ENCODE measurements at places on chromosomes 7 and 10.
A peak's percentile ranks its signal among the peaks of the same experiment; 100 is the strongest.

DNA sequence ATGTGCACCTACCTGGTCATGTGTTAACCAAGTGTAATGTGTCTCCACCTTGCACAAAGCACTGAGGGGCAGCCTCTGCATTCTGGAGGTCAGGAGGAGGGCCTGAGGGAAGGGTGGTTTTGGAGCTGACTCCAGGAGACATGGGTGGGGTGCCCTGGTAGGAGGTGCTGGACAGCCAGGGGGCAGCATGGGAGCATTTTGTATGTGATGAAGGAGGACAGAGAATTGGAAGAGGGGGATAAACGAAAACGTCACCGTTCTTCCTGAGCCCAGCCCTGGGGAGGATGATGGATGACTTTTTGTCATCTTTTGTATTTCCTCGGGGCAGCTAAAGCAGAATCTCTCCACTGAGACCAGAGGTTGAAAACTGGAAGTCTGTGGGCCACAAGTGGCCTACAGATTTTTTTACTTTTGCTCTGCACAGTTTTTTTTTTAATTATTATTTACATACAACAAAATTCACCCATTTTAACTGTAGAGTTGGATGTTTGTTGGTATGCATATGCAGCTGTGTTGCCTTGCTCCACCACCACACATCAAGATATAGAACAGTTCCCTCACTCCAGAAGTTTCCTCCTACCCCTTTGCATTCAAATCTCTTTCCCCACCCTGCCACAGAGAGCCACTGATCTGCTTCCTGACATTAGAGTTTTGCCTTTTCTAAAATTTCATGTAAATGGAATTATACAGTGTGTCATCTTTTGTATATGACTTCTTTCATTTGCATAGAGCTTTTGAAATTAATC, 242.5 kb downstream of the VTI1A start:
- DNase-seq, result no peak

DNA sequence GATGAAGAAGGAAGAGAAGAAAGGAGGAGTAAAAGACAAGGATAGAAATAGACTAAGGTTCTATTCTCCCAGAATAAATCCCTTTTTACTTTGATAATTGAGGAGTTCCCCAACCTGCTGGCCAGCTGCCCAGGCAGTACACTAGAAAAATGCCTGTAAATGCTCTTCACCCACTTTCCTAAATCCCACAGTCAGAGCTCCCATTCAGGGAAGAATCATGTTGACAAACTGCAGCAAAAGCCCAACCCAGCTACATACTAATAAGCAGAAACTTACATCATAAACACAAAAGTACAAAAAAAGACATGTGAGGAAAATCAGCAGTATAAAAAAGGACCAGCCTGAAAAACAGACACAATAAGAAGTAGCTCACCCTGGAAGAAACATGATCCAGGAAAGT, 15.8 kb upstream of the KDM7A start:
- no peak for DNase-seq

DNA sequence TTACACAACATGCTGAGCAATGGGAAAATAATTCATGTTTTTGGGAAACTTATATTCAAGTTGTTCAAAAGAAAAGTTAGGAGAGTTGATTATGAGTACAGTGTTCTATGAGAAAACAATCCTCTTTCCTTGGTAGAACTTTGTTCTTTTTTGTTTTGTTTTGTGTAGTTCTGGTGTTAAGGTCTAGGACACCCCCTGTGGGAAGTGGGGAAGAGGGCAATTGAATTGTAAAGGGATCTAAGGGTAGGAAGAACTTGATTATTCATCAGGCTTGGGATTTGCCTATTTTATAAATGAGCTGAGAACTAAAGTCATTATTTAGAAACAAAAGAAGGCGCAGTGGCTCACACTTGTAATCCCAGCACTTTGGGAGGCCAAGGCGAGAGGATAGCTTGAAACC, 25.9 kb upstream of the CDK13 start:
- no peak for DNase-seq

DNA sequence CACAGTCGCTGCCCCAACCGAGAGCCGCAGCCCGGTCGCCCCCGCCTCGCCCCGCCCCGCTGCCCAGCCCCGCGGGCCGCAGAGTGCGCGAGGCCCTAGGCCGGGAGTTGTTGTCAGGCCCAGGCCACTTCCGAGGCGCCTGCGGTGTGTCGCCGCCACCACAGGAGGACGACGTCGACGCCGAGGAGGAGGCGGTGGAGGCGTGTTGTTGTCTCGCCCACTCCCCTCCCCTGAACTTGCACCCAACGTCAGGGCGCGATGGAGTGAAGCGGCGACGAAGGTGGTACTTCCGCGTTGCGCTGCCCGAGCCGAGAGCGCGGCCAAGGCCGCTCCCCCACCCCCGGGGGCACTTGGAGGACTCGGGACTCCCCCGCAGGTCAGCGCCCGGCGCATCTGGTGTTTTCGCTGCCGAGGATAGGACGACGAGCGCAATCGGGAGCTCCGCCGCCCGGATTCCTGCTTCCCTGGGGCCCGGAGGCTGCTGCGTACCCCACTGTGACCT, at the start of gene CDK13:
TSS of gene CDK13 (plus strand) at position 286 of the 502 bp plus-strand sequence. CDS start 386 bp downstream, outside the sequence.
- DNase-seq, result peak; percentile 90

DNA sequence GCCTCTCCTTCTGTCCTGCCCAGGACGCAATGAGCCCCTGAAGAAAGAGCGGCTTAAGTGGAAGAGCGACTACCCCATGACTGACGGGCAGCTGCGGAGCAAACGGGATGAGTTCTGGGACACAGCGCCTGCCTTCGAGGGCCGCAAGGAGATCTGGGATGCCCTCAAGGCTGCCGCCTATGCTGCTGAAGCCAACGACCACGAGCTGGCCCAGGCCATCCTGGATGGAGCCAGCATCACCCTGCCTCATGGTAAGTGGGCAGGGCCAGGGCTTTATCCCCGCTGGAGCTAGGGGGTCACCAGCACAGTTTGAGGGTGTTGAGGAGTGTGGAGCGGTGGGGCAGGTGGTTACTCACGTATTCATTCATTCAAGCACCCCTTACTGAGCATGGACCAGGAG, 4.7 kb upstream of the ANKRD2 start:
- no peak for DNase-seq

DNA sequence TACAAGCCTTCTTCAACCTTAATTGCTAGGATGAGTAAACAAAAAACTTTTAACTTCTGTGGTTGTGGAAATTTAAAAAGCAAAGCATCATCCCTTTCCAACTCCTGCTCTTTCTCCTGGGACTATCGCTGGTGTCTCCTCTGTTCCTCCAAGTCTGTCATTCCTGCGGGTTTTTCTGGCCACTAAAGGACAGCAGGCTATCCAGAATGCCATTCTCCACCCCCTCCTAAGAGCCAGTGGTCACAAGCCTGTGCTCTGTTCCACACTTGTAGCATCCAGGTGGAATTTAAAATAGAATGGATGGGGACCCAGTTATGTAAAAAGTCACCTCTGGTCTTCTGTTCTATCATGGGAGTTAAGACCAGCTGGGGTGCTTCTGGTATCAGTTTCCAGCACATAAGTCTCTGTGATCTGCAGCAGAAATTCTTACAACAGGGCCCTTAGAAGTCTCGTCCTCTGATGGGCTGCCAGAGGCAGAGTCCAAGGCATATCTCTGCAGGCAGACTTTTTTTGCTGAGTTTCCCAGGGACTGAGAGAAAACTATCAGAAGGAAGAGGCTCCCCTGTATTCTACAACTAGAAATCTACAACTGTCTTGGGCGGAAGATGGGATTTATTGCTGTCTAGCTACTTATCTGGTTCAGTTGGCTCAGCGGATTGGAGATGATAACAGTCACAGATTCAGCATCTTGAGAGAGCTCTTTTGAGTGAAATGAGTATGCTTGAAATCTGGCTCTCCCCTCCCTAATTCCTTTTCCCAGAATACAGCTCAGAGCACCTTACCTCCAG, 5.1 kb upstream of the WNT16 start:
- no peak for DNase-seq

GRCh38 chr10:49579621-49580020, 30.5 kb upstream of the SLC18A3 start:
- no peak for DNase-seq

DNA sequence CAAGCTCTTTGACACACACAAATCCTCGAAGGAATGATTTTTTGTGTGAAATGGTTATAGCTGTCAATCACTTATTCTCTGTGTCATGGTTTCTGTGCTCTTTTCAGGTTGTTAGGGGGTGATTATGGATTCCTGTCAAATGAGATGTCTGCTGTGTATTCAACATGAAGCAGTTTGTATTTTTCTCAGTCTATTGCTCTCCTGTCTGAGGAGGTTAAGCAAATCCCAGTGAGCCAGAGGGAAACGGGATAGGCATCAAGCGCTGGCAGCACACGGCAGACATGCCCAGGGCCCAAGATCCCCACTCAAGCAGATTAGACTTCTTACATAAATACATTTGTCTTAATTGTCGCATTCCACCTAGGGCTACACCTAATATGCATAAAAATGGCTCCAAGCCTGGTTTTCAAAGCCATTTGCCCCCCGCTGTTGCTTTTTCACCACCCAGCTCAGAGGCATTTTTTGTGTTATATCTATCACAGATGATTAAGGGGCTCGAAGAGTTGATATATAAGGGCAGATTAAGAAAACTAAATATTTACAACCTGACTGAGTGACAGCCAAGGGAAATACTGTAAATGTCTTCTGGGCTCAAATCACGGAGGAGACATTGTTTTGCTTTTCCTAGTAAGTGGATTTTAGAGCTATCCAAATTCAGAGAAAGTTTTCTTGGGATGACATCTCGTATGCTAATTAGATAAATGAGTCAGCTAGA, 192.7 kb upstream of the LRGUK start:
- DNase-seq, result no peak

DNA sequence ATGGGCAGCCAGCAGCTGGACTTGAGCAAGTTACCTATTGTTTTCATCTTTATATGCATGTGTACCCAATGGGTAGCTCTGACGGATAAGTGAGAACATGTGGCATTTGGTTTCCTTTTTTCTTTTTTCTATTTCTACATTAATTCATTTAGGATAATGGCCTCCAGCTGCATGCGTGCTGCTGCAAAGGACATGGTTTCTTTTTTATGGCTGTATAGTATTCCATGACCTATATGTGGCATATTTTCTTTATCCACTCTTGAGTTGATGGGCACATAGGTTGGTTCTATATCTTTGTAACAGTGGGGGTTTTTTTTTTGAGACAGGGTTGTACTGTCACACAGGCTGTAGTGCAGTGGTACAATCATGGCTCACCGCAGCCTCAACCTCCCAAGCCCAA, 37.4 kb downstream of the ASZ1 start:
- no peak for DNase-seq

- DNase-seq, result no peak
Observed at GRCh38 chr7:1677206-1678080, 7.4 kb downstream of the ELFN1 start.

GRCh38 chr10:110022716-110023504, 15.1 kb downstream of the ADD3 start:
- DNase-seq, result no peak

- DNase-seq, result no peak
Observed at GRCh38 chr7:123131140-123131539, 68.6 kb downstream of the SLC13A1 start.

DNA sequence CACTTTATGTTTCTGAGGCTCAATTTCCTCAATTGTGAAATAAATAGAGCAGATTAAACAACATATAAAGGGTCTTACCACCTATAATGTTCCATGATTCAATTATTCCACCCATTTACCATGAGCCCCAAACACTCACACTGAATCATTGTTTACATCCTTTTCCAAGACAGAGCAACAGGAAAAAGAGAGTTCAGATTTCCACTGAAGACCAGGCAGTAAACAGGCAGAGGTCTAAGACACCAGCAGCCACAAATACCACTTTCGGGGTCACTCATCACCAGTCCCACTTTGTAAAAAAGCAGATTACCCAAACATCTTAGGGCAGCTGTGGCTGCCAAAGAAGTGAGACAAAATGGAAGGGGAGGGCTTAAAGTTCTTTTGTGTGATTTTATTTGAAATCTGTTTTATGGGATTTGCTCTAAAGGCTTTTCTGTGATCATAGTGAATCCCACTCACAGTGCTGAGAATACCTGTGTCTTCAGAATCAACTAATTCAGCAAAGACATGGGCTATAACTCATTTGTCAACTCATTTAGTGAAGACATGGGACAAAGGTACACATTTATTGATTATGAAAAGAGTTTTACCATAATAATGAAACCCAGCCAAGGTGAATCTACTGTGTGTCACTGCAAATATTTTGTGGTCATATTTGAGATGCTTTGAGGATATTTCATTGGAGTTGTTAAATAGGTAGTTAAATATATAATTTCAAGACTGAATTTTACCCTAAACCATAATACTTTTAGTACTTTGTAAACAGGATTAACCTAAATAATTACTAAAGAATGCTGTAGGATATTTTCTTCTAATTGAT, 24.8 kb upstream of the DLD start:
- DNase-seq, result no peak

- DNase-seq, result no peak
Observed at GRCh38 chr7:3107228-3107763, 63.6 kb upstream of the CARD11 start.

All from CD4-positive, alpha-beta T cell treated with Interleukin-6 at 100 ng/mL for 8 hours (primary cell).